ENCODE measurements at places on chromosomes 3 and 15. TPM values are rescaled to one million over a fixed set of nuclear protein-coding genes. Genes with fewer than 3 reads are reported as not detected.

- no peak for DNase-seq
These were observed 5.8 kb downstream of the WDR5B start for GRCh38 chr3:122410111-122410510.

GRCh38 chr3:67228136-67228535 lies 230.0 kb downstream of the KBTBD8 start:
- no peak for DNase-seq

GRCh38 chr3:34323517-34323916 lies 525.1 kb downstream of the PDCD6IP start:
- DNase-seq = no peak

GRCh38 chr3:179072100-179072438 lies 460 bp upstream of the ZMAT3 start:
- DNase-seq = no peak

- no peak for DNase-seq
These were observed 22.7 kb downstream of the CYP19A1 start for GRCh38 chr15:51315726-51316125.

DNA sequence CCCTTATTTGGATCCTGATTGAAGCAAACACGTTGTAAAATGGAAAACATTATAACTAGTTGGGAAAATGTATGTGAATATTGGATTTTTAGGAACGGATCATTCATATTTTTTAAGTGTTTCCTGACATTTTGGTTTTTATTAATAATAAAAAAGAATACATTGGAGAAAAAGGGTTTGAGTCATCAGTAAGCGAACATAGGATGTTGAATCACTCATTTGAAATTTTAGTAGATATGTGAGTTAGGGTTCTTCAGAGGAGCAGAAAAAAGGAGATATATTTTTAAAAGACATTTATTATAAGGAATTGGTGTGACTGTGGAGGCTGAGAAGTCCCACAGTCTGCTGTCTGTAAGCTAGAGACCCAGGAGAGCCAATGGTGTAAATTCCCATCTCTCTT lies 258.5 kb downstream of the PTPRG start:
- DNase-seq = no peak

- peak; percentile 90 for DNase-seq
These were observed 21.9 kb downstream of the HCN4 start for GRCh38 chr15:73346735-73347312.

DNA sequence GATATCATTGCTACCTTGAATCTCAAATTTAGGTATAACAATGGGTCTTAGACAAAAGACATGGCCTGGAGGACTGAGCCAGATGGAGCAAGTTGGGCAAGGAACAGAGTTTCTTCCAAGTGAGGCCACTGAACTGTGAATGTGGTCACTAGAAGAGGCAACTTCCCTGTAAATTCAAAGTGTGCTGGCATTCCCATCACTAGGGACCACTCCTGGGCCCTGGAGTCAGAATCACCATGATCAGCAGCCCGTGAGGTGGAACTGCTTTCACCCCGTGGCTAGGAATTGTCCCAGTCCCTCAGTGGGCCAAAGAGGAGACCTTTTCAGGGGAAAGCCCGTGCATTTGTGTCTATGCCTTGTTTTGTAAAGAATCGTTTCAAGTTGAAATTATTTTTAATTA lies 47.3 kb downstream of the HES1 start:
- no peak for DNase-seq

- no peak for DNase-seq
These were observed 130.0 kb upstream of the NANOGP8 start for GRCh38 chr15:35215093-35215492.

GRCh38 chr3:169813757-169814517 lies 1.2 kb upstream of the LRRC34 start:
- peak; percentile 41 for DNase-seq

- peak; percentile 30 for DNase-seq
These were observed 191.6 kb downstream of the SV2B start for GRCh38 chr15:91291673-91292072.

GRCh38 chr3:133472242-133472641 lies 72.4 kb downstream of the BFSP2 start:
- peak; percentile 71 for DNase-seq

DNA sequence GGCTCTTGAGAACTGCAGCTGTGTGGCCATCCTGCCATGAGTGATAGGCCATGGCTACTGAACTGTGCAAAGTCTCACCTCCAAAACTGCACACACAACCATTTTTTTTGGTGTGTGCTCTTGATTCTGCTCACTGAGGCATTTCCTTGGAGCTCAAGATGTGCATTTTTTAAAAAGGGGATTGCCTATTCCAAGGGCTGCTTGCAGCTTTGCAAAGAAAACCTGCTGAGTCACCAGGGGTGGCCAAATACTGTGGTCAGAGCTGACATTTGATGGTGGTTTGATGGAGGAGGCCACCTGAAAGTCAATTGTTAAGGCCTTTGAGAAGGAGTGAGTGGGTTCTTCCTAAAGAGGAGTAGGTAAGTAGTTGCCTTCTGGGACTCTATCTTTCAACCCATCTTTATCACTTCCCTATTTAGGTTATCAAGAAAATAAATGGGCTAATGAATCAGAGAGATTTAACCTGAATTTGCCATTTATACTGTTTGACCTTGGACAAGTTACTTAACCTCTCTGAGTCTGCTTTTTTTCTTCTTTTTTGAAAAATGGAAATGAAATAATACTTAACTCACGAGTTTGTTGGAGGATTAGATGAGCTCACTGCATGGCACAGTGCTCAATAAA lies 87.9 kb downstream of the CHST2 start:
- DNase-seq = peak; percentile 29

- no peak for DNase-seq
These were observed 23.8 kb downstream of the PLA2G4E start for GRCh38 chr15:41996921-41997592.

DNA sequence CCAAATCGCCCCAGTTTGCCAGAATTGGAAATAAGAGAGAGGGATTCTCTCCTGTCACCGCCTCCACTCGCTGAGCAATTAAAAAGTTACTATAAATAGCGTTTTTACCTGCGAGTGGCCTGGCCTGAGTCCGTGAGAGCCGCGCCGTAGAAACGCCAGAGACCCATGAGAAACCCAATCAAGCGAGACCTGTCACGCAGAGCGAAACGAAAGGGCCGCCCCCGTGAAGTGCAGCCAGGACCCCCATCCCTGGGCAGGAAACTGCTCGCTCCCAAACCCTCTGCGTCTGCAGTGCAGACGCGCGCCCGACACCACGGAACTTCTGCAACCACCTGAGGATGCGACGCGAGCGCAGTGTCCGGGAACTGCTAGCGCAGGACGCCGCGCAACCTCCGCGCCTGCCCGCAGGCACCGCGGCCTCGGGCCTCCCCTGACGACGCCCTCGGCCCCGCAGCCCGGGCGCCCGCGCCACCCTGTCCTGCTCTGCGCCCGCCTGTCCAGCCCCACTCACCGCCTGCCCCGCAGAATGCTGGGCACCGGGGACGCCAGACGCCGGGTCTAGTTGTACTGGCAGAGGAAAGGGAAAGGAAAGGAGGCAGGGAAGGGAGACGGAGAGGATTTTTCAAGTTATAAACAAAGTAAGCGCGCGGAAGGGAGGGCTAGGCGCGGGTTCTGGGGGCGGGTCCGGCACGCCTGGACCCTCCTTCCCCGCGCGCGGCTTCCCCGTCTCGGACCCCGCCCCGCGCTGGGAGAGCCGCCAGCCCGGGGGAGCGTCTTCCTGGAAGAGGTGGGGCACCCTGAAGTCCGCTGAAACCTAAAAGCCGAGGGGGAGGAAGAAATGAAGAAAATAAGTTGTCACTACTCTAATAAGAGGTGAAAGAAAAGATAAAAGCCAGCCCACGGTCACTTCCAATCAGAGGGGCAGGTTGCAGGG lies at the start of gene PLSCR4:
Gene PLSCR4 (minus strand): TSS at position 657 of the 934 bp plus-strand sequence. CDS start 29,034 bp downstream, outside the sequence.
- DNase-seq = peak; percentile 72

- DNase-seq = no peak
These were observed 10.6 kb upstream of the MANF start for GRCh38 chr3:51374456-51374855.

- DNase-seq = no peak
These were observed 119.6 kb downstream of the UACA start for GRCh38 chr15:70643783-70644125.

DNA sequence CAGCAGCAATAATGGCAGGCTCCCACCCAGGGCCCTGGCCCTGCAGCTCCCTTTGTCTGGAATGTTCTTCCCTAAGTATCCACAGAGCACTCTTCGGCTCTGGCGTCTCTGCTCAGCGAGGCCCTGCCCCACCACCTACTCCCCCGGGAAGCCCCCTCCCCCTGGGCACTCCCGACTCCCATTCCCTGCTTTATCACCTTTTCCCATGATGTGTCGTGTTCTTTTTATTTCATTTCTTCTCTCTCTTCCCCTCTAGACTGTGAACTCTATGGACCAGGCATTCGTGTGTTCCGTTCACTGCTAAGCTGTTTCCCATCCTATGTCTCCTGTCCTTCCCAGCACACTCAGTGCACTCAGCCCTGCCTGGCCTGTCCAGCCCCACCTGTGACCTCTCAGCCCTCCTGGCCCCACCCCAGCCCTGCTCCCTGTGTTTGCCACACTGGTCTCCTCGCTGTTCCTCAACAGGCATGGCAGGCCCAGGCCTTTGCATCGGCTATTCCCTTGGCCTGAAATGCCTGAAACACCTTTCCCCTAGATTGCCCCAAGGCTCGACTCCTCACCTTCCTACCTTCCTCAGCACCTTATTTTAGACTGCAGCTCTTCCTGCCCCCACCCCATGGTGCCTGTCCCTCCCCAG lies 107.4 kb downstream of the TPRA1 start:
- DNase-seq = no peak

The FAH gene
- total RNA-seq = 15.3 TPM

The DLEC1 gene
- 0.60 TPM for total RNA-seq

The CCRL2 gene
- total RNA-seq = not detected

The VGLL3 gene
- 1.8 TPM for total RNA-seq

The KNG1 gene
- total RNA-seq = not detected

The MUC20 gene
- total RNA-seq = not detected

The USP19 gene
- 36.0 TPM for total RNA-seq

The ZNF106 gene
- 59.9 TPM for total RNA-seq

The ALCAM gene
- total RNA-seq = 54.4 TPM

The C3orf85 gene
- total RNA-seq = not detected

The LRRC31 gene
- total RNA-seq = not detected

The FNDC3B gene
- total RNA-seq = 29.5 TPM

The TMEM212 gene
- total RNA-seq = not detected

The CGNL1 gene
- 4.0 TPM for total RNA-seq
